ENCODE measurements at places on chromosomes 1 and 21.

DNA sequence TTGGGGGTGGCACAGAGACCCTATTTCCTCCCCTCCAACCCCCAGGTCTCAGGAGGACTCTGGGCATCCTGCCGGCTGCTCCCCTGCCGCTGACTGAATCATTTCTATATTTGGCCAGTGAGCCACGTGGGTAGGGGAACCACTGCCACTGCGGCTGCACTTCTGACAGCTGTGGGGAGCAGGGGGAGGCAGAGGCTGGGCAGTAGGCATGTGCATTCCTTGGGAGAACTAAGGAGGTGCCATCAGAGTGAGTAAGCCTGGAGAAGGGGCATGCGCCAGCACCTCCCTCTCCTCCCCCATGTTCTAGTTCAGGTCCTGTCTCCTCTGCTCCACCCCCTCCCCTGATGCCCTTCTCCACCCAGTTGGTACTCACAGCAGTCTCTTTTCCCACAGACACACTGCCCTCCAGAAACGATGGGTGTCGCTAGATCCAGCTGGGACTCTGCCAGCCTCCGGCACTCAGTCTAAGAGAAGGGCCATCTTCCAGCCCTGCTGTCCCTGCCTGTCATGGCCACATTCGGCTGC lies 12.0 kb downstream of the PPFIA4 start:
- no peak for DNase-seq

GRCh38 chr21:32475162-32475812 lies 62.8 kb downstream of the EVA1C start:
- no peak for DNase-seq

DNA sequence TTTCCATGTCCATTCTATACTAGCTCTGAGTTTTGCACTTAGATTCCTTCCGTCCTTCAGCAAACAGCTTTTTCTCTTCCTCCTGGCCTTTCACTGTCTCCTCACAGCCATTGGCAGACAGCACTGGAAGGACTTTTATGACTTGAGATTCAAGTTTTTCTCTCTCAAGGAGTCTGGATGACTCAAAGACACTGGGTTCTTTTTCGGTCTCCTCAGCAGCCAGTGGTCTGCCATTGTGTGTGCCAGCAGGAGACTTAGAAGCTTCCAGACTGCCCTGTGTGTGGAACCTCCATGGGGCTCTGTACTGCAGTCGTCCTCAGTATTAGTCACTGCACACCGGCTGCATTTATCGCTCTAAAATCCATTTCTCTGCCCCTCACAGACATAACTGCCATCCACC lies 30.5 kb downstream of the NTNG1 start:
- no peak for DNase-seq

DNA sequence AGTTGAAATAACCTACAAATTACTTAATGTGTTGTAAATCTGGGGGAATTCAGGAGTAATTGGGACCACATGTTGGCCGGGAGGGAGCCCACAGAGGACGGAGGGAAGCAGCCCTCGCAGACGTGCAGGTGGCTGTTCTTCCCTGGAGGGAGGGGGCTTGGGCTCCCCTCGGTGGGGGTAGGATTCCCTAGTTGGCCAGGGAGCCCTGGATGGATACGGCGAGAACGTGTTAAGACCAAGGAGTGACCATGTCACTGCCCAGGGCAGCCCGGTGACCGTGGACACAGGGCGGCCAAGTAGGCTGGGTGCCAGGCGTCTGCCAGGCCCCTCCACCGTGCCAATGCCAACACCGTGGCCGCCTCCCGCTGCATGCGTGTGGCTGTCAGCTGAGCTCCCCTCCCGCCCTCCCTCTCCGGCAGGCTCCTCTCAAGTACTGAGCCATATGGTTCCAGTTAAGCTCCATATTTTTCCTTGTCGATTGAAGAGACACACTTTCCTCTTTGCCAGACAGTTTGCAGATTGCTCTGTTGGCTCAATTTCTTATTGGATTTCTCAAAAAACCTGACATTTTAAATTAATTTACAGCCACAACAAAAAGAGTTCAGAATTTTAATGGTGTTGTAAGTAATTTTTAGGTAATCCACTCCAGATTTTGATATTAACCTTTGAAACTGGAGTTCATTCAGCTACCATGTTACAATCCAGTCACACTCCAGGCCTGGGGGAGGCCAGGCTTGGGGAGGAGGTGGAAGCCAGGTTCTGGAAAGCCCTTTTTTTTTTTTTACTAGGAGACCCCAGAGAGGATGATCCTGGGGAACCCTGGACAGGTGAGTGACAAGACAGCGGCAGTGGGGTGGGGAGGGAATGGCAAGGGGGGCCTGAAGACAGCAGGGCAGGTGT lies 71.2 kb downstream of the CASZ1 start:
- DNase-seq, result no peak

DNA sequence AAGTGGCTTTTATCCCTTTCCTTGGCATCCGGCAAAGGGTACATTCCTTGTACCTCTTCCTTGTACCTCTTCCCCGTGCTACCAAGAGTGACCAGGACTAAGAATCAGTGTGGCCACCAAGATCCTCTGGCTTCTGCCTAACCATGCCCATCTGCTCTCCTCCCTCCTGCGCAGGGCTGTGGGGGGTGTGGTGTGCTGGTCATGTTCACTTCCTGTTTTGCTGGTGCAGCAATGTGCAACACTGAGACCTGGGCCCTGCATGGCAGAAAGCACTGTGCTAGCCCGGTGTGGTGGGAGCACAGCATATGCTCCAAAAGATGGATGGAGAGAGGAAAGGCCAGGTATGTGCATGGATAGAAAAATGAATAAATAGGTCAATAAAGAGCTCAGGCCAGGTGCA lies 33.3 kb upstream of the TENT5C start:
- DNase-seq, result no peak

DNA sequence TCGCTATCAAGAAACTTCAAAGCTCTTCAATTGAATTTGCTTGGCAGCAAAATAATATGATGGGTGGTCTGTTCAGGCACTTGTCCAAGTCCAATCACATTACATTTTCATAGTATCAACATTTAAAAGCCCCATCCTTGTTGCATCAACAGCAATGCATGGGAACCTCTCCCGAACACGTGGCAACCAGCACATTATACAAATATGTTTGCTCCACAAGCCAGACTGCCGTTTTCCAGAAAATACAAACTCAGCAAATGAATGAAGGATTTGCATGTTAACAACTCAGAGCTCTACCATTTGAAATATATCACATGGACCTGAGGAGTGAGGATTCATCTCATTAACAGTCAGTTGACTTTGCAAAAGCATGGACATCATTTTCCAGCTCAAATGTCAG lies 20.0 kb upstream of the LYPLAL1 start:
- no peak for DNase-seq

DNA sequence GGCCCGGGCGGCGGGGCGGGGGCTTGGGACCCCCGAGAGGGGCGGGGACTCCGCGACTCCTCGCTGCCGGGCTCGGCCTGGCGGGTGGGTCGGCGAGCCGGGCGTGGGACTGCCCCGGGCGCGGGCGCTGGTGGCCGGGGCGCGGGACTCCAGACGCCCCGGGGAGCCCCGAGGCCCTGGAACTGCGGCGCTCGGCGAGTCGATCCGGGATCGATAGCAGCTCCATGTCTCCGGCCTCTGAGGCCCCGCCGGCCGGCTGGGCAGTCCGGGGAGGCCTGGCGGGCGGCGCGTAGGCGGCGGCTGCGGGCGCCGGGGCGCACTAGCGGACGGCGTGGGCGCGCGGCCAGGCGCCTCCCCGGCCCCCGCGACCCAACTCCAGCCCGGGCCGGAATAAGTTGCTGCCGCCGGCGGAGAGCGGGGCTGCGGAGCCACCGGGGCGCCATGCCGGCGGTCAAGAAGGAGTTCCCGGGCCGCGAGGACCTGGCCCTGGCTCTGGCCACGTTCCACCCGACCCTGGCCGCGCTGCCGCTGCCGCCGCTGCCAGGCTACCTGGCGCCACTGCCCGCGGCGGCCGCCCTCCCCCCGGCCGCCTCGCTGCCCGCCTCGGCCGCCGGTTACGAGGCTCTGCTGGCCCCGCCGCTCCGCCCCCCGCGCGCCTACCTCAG lies 400 bp downstream of the SAMD11 start:
- DNase-seq, result no peak

GRCh38 chr1:223248770-223249140 lies 105.7 kb upstream of the TLR5 start:
- no peak for DNase-seq

- no peak for DNase-seq
These were observed 87.5 kb downstream of the AJAP1 start for GRCh38 chr1:4741876-4742423.

- no peak for DNase-seq
These were observed 2.1 kb downstream of the SAMSN1 start for GRCh38 chr21:14543983-14544382.

- no peak for DNase-seq
These were observed 224.4 kb upstream of the POU3F1 start for GRCh38 chr1:38270849-38271633.

- DNase-seq, result no peak
These were observed 194.9 kb downstream of the DYRK1A start for GRCh38 chr21:37561506-37561905.

- no peak for DNase-seq
These were observed 200.4 kb upstream of the FGGY start for GRCh38 chr1:59096501-59096900.

DNA sequence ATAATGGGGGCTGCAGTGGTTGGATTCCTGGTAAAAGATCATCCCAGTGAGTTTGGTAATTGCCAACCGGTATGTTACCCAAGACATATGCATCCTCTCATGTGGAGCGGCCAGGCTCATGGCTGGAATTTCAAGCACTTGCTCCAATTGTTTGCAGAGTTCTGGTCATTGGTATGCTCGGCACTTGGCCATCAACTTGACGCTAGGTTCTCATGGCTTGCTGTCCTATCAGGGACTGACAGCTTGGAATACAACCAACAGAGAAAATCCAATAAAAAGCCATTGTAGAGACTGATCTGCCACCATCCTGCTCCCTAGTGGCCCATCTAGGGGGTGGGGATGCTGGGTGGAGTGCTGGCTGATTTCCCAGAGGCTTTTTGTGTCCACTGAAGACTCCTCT lies 120.9 kb downstream of the EDEM3 start:
- DNase-seq, result no peak

DNA sequence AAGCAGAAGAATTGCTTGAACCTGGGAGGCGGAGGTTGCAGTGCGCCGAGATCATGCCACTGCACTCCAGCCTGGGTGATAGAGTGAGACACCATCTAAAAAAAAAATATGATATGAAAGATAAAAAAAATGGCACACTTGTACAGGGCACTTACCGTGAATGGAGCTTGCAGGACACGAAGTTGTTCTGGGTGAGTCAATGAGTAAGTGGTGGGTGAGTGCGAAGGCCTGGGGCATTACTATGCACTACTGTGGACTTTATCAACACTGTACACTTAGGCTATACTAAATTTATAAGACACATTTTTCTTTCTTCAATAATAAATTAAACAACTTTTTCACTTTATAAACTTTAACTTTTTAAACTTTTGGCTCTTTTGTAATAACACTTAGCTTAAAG lies 37.0 kb downstream of the TNFRSF8 start:
- no peak for DNase-seq

DNA sequence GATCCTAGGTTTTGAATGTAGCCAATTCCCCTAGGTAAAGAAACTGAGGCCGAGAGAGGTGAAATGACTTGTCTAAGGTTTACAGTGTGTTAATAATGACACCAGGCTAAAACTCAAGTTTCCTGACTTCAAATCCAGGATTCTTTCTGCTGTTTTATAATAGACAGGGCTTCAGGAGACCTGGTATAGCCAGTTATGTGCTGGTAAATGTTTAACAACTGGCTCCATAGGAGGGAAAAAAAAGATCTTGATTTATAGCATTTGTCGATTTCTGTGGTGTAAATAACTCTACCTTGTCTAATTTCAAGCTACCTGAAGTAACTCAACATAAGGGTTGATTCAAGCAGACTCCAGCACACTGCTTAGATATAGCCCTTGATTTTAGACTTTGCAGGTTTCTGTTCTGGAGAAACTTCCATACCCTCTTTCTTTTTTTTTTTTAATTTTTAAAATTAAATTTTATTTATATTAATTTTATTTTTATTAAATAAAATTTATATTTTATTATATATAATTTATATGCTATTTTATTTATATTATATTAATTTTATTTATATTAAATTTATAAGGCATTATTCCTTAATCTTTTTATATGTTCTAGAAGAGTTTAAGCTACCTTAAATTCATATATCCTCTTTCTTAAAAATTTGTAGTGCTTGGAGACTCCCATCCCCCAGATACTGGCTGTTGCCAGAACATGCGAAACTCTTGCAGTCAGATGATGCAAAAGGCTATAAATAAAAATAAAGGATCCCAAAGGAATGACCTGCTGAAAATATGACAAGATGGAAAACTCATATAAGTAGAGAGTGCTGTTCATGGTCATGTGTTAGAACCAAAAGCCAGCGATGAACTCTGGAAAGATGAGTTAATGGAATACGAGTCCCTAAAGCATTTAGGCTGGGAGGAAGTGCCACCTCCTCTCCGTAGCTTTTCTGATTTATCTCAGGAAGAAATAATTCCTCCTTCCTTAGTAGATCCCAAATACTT lies 35.4 kb upstream of the SRSF10 start:
- DNase-seq, result no peak

- no peak for DNase-seq
These were observed 68.5 kb downstream of the ATP2B4 start for GRCh38 chr1:203695116-203695515.

DNA sequence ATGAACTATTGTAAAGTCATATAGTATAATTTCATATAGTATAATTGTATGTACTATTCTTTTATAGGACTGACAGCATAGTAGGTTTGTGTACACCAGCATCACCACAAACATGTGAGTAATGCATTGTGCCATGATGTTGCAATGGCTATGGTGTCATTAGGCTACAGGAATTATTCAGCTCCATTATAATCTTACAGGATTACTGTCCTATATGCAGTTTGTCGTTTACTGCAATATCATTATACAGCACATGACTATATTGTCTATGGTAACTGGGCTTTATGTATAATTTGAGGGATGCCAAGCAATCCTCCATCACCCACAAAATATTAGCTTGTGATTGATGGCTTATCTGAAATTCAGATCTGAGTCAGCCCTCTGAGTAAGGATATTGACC lies 54.2 kb upstream of the PBX1 start:
- no peak for DNase-seq

GRCh38 chr1:172742599-172743500 lies 83.9 kb downstream of the FASLG start:
- no peak for DNase-seq
